Fibroblast of skin of left biceps (primary cell): ENCODE measurements at places on chromosomes 4 and X.

DNA sequence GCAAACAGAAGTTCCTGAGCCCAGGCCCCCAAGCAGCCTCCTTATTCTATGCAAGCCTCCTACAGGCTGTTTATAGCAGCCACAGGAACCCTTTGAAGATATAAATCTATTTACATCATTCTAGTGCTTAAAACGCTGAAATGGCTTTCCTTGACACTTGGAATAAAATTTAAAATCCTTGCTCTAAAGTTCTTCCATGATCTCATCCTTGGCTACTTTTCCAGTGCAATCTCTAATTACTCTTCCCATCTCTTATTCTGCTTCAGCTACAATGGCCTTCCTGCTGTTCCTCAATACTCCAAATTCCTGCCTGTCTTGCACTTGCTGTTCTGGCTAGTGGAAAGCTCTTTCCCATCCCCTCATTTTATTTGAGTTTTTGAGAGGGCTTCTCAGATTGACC is 634.2 kb upstream of the NR3C2 start:
- no peak for DNase-seq

GRCh38 chr4:129545599-129546278 is 449.8 kb downstream of the C4orf33 start:
- DNase-seq, result no peak

DNA sequence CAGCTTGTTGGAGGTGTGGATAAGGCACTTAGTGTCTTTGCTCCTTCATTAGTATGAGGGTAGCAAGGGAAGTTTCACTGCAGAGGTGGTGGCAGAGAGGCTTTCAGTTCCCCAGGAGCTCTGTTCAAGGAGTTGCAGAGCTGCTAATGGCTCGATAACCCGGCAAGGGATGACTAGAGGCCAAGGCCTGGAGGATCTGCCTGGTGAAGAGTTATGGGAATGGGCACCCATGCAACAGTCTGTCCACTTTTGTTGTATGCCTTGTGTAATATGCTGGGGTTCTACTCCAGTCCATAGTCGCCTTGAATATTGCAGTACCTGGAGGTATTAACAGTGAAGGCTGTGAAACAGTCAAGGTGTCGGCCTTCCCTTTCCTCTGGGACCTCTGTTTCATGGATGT is 67.8 kb upstream of the NBDY start:
- DNase-seq, result no peak

DNA sequence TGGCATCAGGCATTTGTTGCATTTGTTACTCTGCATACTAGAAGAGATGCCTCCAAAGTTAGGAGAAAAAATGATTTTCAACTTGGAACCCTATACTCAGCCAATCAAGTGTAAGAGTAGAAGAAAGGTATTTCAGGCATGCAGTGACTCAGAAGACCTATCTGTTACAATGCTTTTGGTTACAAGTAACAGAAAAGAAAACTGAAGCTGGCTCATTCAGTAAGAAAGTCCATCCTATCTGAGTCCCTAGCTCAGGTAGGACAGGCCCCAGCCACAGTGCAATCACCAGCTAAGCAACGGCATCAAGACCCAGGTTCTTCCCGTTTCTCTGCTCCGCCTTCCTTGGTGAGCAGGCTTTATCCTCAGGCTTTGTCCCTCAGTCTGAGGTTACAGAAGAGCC is 23.3 kb downstream of the MECP2 start:
- no peak for DNase-seq

DNA sequence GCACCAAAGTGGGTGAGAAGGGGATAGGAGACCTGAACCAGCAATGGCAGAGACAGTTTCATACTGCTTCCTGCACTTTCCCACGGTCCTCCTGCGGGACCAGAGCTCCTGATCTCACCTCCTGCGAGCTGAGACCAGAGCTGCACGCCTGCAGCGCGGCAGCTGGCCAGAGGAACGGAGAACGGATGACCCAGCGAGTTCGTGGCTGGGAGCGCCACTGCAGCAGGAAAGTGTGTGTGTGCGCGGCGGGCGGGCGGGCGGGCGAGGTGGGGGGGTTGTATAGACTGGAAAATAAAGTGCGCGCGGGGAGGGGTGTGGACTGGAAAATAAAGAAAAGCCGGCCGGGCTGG is 16.5 kb downstream of the MCF2 start:
- DNase-seq, result no peak

DNA sequence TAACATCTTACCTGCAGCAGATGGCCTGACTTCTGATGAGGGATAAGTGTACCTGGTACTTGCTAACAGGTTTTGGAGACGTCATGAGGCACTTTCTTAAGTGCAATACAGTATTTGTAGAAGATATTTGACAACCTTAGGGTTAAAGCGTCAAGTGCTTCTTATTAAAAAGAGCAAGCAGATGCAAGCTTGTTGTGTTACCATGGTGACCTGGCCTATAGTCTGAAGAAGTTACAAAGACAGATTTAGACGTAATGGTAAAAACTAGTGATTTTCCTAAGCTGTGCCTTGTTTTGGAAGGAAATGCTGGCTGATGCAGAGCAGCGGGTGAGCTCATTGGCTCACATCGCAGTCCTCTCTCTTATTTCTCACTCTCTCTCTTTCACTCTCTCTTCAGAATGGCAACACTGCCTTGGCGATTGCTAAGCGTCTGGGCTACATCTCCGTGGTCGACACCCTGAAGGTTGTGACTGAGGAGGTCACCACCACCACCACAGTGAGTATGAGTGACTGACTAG is 243.6 kb downstream of the ANK2 start:
- peak; percentile 28 for DNase-seq
